Fibroblast of upper back skin (primary cell): ENCODE measurements at places on chromosomes 12 and 14.

DNA sequence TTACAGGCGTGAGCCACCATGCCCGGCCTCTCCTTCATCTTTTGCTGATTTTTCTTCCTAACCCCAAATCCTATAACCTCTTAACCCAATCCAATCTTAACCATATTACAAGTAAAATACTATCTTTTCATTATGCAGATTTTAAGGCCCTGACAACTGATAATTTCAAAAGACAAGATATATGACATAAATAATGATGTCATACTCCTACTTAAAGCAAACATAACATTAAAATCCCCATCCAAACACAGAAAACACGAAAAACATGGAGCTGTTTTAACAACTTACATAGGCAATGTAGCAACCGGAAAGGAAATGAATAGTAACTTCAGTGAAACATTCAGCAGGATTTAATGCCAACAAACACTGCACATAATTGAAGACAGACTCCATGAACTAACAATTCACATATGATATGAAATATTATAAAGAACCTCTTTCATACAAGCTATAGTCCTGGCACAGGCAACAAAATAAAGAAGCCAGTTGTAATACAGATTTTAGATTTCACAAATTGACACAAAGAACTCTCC, 21.5 kb downstream of the USP44 start:
- peak; percentile 54 for DNase-seq

- no peak for DNase-seq
Measured at GRCh38 chr12:89832336-89832735, 123.7 kb upstream of the ATP2B1 start.

DNA sequence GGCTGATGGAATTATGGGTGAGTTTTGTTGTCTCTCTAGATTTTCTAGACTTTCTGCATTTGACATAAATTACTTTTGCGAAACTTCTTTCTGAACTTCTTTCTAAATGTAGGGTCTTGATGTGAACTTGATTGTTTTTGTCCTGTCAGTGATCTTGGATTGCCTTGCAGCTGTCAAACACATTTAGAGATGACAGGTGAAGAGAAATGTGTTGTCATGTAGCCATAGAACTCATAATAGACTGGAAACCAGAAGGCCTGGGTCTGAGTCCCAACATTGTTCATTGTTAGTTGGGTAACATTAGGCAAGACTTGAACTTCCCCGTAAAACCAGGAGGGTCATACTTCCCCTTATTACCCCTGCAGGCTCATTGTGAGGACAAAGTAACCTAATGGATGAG, 109.0 kb downstream of the LRIG3 start:
- DNase-seq, result no peak

DNA sequence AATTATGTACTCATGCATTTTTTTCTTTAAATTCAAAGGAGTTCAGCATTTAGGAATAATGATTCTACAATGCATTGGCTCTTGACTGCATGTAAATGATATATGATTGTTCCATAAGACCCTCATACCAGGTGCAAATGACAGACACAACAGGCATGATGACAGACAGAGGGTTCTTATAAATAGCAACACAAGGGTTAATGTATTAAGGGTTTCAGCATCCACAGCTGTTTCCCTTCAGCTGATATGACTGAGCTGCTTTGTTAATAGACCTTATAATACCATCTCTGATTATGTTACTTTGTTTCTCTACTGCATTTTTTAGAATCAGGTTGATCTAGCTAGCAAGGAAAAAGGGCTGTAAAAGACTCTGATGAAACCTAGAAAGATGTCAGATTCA, 90.8 kb upstream of the TMTC2 start:
- DNase-seq, result no peak

DNA sequence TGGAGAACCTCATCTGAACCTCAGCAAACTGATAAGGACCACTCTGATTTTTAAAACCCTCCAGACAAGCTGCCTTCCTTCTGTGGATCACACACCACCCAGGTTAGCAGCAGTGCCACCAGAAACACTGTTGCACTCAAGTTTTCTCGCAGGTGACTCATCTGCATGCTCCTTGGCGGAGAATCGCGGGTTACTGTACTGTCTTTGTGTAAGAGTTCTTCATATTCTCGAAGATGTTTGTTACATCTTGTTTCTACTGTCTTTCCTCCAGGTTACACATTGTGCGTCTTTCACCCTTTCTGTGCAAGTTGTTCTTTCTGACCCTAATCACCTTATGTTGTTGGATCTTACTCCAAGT, 331.2 kb downstream of the CACNA1C start:
- DNase-seq, result peak; percentile 21

- no peak for DNase-seq
Measured at GRCh38 chr12:75840994-75841355, 190.6 kb downstream of the PHLDA1 start.

GRCh38 chr12:131264635-131265034, 310.9 kb downstream of the ADGRD1 start:
- no peak for DNase-seq

- DNase-seq, result peak; percentile 79
Measured at GRCh38 chr14:55136885-55137786, 8.1 kb downstream of the LGALS3 start.

- no peak for DNase-seq
Measured at GRCh38 chr14:77616133-77616453, 344 bp downstream of the SPTLC2 start.

DNA sequence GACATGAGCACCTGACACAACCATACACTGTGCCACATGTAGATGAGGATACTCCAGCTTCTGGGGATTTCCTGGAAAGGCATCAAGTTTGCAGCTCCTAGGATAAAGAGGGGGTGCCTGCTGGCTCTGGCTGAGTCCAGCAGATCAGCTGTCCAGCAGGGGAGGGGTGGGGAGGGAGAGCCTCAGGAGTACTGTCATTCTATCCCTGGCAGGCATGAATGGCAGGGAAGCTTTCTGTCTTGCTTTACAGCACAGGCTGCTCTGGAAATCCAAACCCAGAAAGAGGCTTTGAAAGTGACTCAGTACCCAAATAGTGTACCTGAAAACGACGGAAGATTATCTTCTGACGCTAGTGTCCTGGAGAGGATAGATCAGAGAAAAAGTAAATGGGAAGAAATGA, 32.2 kb downstream of the SLC8A3 start:
- no peak for DNase-seq

- no peak for DNase-seq
Measured at GRCh38 chr12:24739106-24739779, 209.7 kb downstream of the BCAT1 start.

DNA sequence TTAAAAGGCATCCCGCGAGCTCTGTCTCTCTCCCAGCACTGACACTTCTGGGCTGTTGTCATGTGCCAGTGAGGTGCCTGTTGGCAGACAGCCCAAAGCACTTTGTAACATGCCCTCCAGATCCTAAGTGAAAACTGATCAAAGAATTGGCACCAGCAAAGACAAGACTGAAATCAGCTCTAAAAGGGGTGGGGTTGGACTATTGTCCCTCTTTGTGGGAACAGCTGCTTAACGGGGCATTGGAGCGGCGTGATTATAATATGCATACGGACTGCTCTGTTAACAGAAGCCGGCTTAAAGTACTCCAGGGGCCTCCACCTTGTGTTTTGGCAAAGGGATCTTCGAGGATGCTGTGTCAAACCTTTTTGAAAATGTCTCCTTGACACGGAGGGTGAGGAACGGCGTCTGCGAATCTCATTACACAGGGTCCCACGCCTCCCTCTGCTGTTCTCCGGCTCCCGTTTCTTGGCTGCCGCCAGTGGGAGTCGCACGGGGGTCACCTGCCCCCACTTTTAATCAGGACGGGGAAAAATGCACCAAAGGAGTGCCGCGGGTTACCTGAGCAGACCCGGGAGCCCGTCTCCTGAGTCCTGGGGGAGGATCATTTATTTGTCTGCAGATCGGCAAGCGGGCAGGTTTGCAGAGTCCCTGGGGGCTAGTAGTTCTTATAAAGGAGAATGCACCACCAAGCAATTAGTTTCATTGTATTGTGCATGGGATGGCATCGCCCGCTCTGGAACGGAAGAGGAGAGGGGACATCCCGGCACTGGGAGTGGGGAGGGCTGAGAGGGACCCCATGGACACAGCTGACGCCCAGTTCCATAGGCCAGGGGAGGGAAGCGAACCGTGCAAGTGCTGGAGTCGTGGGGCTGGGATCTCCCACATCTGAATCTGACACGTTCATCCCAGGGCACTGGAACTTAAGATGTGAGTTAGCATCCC, 44.3 kb downstream of the SPRING1 start:
- DNase-seq, result no peak

GRCh38 chr12:16610001-16610585, 4.1 kb upstream of the LMO3 start:
- DNase-seq, result no peak

GRCh38 chr12:68271346-68271745, 17.9 kb upstream of the IL22 start:
- DNase-seq, result no peak

GRCh38 chr14:51317373-51317772, 77.3 kb downstream of the TMX1 start:
- peak; percentile 82 for DNase-seq

DNA sequence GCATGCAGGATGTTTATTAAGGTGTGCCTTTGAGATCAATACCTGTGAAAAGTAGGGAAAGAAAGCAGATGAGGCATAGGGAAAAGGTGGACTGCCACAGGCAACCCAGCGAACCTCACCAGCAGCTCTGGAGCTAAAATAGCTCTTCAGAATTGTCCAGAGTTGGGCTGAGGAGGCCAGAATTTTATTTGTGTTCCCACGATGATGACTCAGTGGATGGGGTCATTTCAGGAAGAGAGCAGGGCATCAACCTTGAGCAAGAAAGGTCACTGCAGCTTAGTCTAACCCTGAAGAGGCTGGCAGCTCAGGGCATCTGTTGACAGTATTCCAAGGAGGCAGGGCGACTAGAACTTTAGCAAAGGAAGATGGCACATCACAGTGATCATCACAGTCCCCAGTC, 696.1 kb downstream of the DIO2 start:
- DNase-seq, result no peak

DNA sequence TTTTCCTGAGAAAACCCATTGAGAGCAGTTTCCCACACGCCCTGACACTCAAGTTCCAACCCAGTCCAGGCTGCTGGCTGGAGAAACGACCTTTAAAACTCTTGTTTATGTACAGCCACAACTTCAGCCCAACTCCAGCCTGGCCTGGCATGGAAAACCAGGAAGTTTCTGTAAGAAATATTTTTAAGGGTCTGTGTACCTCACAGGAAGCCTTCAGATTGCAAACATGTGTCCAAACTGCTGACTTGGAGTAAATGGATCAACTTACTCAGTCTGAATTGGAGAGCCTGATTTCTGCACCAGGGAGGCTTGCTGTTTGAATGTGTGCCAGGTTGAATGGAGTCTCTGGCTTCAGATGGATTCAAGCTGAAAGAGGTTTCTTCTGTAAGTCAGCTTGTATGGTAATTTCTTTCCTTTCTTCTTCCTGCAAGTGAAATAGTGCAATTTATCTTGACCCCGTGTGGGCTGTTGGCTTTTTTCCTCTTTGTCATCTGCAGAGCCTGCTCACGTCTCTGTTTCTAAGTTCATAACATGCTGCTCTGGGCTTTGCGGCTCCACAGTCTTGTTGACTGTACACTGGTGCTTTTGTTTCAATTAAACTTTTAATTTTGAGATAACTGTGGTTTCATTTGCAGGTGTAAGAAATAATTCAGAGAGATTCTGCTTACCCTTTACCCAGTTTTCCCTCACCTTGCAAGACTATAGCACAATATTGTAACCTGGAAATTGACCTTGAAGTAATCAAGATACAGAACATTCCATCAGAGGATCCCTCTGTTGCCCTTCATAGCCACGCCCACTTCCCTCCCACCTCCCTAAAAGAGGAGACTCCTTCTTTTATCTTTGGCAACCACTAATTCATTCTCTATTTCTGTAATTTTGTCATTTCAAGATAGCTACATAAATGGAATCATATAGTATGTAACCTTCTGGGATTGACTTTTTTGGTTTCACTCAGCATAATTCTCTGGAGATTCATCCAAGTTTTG, 109.7 kb upstream of the PRMT8 start:
- peak; percentile 87 for DNase-seq

DNA sequence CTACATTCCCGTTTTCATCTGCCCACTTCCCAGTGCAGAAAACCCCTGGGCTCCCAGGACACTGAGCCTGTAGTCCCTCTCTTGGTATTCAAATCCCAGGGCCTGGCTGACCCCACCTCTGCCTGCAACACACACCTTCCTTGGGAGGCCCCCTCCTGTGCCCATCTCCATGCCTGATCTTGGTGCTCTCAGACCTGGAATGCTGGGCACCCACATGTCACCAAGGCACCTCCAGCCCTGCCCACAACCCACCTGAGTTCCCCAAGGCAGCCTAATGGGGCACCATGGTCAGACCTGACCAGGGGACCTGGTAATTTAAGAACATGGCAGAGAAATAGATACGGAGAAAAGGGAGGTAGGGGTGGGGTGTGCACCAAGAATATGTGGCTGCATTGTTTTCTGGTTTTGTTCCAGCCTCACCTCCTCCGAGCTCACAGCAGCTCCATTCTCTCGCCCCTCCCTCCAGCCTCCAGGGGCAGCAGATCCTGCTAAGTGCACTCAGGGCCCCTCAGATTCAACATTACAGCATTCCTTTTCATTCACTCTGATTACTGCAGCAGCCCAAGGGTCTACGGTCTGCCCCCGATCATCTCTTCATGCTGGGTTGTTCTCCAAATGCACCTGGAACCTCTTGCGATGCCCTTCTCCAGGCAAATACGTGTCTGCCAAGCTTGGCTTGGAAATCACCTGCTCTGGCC, 9.2 kb upstream of the HSP90AA1 start:
- no peak for DNase-seq

- DNase-seq, result peak; percentile 28
Measured at GRCh38 chr14:64060648-64061096, 207.9 kb downstream of the SYNE2 start.
